IPS DF 6.9 (cell line): ENCODE measurements at places on chromosomes 2 and 18.
A peak's percentile ranks its signal among the peaks of the same experiment; 100 is the strongest.

GRCh38 chr18:68991286-68991685, 193.4 kb downstream of the CCDC102B start:
- DNase-seq = no peak

DNA sequence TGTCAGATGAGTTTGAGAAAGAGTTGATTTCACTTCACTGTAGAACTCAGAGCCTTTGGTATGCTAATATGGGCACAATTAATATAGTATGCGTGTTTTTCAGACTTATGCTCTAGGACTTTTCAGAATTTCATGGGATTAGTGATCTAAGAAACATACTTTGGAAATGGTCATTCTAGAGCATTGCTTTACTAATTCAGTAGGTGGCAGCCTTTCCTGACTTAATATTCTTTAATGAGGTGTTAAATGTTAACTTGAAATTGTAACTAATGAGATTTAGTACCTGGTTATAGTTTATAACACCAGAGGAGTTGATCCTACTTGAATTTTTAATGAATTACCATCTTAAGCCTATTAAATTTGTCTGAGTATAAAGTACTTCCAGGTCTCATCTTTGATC, 28.4 kb downstream of the ACTR2 start:
- no peak for DNase-seq

DNA sequence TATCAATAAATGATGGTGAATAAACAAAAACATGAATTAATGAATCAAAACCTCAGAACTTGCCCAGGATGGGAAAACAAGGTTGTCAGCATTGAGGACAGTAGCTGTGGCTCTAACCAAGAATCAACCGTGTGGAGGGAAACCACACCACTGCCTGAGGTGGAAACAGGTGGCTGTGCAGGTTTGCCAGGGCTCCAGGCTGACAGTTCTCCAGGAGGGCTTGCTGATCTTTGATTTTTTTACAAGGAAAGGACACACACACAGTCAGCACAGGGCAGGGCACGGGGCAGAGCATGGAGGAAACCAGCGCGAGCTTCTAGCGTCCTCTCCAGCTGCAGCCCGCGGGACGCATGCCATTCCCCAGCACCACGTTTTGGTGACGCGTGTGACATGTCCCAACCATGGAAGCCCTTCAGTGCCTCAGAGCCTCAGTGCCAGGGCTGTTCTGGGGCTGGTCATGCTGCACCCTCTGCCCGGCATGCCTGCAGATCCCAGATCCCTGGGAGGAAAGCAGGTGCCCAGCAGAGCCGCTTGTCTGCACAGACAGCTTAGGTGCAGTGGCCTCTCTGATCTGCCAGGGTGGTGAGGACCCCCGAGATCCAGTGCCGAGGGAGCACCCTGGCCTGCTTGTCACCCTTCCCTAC, 15.8 kb upstream of the AGXT start:
- no peak for DNase-seq

- DNase-seq = no peak
These were observed 672.2 kb downstream of the CPS1 start for GRCh38 chr2:211228559-211228958.

DNA sequence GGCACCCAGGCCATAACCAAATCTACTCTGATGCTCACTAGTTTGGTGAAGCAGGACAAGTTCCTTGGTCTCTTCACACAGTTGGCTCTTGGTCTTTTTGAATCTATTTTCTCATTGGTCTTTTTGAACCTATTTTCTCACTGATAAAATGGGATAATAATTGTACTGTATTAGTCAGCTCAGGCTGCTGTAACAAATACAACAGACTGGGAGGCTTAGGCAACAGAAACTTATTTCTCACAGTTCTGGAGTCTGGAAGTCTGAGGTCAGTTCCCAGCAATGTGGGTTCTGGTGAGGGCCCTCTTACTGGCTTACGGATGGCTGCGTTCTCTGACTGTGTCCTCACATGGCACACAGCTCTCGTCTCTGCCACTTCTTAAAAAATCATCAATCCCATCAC, 63.5 kb downstream of the C1D start:
- no peak for DNase-seq

DNA sequence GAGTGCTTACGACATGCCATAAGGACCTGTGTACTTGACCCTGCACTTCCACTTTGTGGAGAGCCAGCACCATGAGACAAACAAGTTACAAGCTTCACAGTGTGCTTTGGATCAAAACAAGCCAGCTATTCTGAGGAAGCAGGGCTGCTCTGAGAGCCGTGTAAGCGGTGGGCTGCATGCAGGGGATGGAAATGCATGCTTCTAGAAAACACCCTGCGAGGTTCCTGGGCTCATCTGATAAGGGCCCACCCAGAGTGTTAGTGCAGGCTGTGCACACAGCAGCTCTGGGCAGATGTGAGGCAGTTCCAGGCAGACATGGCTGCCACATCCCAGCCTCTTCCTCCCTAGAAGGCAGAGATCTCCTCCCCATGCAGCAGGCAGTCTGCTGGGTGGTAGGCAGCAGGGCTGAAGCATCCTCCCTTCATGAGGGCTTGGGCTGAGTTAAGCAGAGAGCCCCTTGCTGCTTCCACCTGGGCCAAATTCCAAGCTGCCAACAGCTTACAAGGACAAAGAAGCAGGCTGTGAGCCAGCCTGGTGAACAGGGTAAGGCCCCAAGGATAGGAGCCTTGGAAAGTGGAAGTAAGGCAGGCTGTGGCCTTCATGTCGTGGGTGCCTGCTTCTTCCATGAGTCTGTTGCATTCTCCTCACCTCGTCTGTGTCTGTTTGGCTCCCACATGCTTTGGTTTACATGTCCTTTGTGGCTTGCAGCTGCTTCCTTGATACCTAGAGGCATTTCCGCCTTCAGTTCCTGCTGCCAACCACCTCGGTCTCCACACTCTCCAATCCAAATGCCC, 7.7 kb downstream of the PSD4 start:
- DNase-seq = no peak

DNA sequence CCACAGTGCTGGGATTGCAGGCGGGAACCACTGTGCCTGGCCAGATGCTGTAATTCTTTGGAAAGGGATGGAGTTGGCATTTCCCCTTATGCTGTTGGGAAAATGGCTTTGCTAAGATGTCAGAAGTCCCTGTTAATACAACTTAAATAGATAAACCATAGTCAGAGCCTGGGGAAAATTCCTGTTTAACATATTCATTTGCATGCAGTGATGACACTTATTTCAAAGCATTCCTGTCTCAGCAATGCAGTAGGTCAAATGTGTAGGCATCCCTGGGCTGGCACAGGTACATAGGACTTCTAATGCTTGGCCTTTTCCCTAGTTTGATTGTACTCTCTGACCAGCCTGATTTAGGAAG, 38.6 kb downstream of the RAMP1 start:
- no peak for DNase-seq

- DNase-seq = no peak
These were observed 74.6 kb downstream of the CLHC1 start for GRCh38 chr2:55157474-55157884.

- DNase-seq = no peak
These were observed 11.4 kb upstream of the NMUR1 start for GRCh38 chr2:231541645-231542044.

GRCh38 chr2:230601510-230601909, 111.1 kb upstream of the CAB39 start:
- no peak for DNase-seq

GRCh38 chr2:42859006-42859552, 66.7 kb upstream of the HAAO start:
- DNase-seq = peak; percentile 64
